ENCODE measurements at places on chromosomes 1 and 21.

DNA sequence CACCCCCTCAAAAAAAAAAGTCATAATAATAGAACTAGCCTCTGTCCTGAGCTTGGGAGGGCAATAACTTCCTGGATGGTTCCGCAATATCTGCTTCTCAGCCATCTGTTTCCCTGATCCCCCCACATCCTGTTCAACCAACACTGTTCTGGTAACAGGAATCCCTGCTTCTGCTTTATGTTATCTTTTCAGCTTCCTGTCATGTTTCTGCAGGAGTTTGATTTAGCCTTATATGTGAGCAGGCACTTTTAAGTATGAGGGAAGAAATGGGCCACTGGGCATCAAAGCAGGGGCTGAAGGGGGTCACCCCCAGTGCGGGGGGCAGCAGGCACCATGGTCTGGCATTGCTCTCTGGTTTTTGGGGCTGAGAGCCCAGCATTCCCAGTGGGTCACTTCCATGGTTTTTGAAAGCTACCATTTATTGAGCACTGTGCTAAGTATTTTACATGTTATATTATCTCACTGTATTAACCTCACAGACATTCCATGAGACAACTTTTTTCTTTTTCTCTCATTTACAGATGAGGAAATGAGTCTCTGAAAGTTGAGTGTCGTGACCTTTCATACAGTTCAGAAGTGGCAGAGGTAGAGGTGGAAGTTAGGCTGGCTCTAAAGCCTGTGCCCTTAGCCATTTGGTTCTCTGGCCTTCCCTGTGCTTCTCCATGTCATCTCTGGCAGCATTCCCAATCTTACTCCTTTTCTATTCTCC is 61.9 kb downstream of the DNTTIP2 start:
- no peak for DNase-seq

DNA sequence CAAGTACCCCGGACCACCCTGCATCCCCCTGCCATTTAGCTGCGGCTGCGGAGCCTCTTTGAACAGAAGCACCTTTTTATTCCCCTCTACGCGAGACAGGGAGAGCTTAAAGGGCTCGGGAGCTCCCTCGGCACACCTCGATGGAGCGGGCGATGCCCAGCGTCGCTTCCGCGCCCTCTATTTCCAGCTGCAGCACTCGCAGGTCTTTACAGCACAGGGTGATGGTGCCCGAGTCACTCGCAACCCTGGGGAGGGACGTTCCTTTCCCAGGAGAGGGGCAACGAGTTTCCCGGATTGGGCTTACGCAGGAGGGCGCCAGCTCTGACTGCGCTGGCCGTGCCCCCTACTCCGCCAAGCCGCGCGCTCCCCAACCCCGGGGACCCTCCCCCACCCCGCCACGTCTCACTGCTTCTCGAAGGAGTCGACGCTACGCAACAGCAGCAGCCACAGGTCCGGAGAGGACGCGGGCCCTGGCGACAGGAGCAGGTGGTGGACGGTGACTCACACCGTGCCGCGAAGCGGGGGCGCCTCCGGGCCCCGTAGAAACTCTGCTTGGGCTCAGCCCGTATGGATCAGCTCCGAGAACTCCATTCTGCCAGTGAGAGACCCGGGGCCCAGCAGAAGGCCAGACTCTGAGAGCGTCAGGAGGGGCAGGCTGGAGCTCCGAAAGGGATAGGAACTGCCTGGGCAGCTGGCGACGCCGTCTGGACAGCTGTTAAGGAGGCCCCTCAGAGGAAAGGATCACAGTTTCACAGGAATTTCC is 5.8 kb upstream of the FAM167B start:
- DNase-seq: no peak

DNA sequence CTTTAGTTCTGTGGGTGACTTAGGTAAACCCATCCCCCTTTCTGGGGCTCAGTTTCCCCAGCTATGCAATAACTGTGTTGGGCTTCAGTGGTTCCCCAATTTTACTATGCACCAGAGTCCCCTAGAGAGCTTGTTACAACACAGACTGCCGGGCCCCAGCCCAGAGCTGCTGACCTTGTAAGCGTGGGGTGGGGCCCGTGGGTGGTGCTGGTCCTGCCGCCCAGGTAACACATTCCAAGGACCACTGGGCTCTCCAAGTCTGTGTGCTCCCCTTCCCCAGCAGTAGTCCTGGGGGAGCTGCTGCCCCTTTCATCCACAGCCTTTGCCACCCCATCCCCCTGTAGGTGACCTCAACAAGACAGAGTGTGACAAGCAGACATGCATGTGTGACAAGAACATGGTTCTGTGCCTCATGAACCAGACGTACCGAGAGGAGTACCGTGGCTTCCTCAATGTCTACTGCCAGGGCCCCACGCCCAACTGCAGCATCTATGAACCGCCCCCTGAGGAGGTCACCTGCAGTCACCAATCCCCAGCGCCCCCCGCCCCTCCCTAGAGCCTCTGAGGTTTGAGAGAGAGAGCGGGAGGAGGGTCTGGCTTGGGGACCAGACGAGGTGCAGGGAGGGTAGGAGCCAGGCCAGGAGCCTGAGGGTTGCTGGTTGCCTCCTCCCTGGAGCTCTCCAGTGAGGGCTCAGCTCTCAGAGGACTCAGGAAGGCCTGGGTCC is 8.9 kb downstream of the PLA2G2F start:
- DNase-seq: no peak

- DNase-seq: no peak
Observed at GRCh38 chr1:20037877-20038276, 32.1 kb upstream of the PLA2G5 start.

DNA sequence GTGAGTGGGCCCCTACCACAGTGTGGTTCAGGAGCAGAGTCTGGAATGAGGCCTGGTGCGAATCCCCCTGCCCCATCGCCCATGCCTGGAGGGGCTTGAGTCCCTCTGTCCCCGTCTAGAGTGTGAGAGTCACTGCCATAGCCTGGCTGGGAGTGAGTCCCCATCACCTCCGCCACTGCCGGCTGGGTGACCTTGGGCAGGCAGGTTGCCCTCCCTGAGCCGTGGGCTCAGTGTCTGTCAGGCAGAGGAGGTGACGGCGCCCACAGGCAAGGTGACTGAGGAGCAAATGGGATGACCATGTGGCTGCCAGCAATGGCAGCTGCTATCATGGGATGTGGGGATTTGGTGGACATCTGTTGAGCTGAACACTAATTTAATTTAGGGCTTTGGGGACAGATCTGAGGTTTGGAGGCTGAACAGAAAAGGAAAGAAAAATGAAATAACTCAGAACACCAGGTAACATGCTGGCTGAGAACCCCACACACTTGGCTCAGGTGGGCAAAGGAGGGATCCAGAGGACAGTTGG is 38.1 kb upstream of the GPR153 start:
- no peak for DNase-seq

- DNase-seq: no peak
Observed at GRCh38 chr1:168195199-168196135, 16.7 kb downstream of the TIPRL start.

GRCh38 chr1:147822292-147822691 is 61.9 kb upstream of the GJA5 start:
- DNase-seq: no peak

DNA sequence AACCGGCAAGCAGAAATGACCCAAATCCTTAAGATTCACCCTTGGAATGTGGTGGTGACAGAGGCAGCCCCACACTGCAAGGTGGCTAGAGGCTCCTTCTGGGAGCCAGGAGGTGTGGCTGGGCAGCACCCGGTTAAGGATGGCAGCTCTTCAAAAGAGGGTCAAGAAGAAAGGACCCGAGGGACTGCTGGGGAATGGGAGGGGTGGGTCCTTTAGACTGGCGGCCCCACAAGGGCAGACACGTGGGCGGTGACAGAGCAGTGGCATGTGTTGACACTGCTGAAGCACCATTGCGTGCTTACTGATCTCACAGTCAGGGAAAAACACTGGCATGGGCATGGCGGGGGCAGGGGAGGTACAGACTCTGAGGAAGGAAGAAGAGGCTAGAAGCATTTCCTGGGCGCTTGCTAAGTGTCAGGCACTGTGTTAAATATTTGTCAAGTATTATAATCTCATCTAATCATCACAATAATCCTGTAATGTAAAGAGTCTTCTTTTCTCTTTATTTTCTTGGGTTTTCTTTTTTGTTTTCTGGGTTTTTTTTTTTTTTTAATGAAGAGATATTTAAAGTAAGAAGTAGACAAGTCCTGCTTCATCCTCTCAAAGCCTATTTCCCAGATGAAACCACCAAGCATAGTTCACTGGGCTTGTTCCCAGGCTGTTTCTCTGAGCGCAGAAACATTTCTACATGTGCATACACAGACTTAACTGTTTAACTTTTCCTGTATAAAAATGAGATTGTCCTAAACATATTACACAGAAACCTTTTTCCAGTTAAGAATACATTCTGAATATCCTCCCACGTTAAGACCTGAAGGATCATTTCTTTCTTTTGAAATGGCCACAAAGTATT is 165.8 kb upstream of the EDN2 start:
- no peak for DNase-seq

DNA sequence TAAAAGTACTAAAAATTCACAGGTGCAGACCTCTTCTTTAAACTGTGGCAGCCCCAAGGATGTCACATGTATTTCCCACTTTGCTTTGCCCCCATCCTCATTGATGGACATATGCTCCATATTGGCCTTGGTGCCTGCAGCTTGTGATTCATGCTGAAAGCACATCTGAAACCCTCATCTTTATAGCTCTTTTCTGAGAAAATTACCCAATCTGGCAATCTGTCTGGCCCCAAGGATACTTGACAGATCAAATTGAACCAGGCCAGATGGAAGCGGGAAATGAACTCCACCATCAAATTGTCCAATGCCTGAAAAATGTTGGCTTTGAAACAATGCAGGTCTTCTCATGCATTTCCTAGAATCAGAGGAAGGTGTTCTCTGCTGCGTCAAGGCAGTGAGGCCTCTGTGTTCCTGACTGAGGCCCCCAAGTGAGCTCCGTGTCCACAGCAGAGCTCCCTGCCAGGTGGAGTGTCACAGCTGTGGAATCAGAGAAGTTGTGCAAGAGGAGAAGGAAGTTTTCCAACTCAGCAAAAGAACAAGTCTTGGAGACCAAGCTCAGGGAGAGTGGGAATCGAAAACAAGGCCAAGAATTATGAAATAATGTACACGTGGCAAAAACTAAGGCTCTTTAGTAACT is 323.7 kb downstream of the PLPP3 start:
- DNase-seq: no peak

- DNase-seq: no peak
Observed at GRCh38 chr21:34969423-34970166, 79.5 kb downstream of the RUNX1 start.

- DNase-seq: no peak
Observed at GRCh38 chr1:66271904-66272254, 262.1 kb upstream of the SGIP1 start.

DNA sequence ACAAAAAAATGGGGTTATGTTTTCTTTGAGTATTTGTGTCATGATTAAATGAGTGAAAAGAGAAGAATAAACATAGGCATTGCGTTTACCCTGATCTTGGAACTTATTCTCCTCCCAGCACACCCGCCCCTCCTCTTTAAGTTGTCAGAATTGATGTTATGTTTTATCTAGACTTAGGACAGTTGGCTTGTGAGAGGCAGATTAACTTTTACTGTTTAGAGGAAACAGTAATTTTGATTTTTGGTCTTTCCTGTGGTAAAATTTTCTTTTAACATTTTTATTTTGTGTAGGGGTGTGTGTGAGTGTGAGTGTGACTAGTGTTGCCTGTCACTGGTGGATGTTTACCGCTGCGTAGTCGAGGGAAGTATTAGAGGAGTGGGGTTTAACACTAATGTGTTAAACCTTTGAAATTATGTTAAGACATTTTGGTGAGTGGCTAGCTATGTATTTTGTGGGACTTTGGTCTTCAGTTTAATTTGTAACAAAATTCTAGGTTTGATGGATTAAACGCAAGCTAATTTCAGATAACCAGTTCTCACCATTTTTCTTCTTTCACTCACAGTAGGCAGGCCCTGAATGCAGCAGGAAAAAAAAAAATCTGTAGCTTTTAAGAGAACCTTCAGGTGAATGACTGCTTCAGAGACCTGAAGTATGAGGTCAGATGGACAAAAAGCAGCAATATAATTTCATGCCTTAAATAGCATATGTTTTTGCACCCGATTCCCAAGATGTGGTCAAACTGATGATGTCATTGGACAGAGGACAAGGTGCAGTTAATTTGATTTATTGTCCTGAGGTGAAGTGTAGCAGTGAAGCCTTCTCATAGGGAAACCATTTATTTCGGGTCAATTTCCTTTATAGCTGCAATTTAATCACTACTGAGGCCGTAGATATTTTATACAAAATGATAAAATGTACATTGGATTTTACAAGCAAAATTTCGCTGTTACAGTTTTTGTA is 2.7 kb downstream of the POU2F1 start:
- no peak for DNase-seq

DNA sequence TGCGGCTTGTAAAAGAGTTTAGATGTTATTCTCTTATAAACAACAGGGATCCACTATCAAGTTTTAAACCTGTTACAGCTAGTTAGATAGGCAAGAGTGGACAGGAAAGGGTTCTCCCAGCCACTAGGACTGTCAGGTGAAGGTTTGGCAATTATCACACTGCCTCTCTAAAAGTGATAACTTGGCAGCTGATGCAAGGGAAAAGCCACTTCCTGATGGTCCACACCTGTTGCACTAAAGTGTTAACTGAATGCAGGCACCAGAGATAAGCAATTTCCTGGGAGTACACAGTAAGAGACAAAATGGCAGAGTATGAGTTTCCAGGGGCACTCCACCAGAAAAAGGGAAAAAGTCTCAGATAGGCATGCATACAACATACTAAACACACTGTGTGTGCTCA is 99.4 kb downstream of the VAV3 start:
- no peak for DNase-seq

DNA sequence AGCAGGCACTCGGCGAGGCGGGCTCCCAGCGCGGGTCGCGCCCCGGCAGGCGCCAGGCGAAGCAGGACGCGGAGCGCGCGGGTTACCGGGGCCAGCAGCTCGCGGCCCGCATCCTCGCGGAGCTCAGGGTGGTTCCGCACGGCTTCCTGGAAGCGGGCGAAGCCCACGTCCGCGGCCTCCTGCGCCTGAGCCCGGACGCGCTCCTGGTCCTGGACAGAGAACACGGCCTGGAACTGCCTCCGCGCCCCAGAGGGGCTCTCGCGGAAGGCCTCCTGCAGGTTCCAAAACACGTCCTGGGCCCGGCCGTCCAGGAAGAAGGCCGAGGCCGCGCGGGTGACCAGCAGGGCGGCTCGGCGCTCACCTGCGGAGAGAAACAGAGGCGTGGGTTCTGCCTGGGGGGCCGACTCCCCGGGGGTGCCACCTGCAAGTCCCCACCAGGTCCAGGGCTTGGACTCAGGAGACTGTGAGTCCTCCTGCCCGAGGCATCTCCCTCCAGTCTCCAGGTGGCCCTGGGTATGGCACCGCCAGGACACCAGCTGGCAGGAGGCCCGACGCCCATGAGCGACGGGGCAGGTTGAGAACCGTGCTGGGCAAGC is 11.4 kb downstream of the TTC34 start:
- DNase-seq: no peak

All from NCI-H510A (cell line).